ENCODE measurements at places on chromosomes 2 and 18.

DNA sequence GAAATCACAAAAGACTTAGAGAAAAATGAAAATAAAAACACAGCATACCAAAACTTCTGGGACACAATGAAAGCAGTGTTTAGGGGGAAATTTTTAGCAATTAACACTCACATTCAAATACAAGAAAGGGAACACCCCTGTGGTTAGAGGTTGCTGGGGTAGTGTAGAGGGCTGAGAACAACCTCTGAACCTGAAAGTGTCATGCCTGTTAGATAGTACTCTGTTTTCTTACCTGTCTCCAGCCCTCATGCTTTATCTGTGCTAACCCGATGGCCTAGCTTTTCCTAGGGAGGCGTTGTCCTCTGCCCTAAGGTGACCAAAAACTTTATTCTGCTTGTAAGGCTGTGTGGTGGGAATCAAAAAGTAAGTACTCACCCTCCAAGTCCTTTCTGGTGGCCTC is 122.6 kb upstream of the OTX1 start:
- no peak for DNase-seq

DNA sequence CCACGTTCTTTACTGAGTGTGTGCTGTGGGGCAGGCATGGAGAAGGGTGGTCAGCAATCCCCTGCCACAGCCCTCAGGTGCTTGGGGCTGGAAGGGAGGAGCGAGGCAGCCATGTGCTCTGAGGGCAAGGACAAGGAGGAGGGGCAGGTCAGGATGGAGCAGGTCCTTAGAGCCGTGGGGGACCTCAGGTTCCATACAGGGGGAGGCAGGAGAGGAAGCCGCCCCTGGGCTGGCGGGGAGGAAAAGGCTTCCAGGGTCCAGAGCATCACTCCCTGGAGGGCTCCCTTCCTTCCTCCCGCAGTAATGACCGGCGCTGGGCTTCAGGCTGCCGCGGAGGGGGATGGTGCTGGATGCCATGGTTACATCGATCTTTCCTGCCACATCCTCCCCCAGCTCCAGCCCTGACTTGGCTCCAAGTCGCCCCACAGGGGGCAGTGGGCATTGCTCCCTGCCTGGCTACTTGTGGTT is 6.6 kb downstream of the GAREM2 start:
- no peak for DNase-seq

DNA sequence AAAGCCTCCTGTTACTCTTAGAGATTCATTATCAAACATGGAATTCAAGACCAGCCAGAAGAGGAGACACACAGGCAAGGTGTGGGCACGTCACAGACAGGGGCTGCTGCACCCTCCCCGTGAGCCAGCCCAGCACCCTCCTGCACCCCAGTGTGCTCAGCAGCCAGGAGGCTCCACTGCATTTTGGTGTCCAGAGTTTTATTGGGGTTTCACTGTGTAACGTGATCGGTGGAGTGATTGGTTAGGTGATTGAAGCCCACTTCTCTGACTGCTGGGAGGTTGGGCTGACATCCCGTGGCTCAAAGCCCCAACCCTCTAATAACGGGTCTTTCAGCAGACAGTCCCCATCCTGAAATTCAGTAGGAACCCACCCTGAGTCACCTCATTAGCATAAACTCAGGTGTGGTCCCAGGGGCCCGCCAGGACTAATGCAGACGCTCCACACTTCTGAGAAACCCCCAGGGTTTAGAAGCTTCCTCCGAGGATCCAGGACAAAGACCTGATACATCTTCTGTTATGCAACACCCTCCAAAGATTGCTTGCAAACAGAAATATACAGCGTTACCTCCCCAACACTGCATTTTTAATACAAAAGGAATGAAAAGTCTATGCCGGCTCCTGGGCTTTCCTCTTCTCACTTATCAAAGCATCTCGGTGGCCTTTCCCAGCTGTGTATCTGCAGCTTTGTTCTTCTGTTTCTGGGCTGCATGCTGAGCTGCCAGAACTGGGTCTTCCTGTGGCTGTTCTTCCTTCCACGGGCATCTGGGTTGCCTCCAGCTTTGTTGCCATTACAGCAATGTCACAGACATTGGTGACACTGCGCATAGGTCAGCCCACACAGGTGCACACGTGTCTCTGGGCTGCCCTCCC is 43.7 kb upstream of the SNED1 start:
- DNase-seq: no peak

DNA sequence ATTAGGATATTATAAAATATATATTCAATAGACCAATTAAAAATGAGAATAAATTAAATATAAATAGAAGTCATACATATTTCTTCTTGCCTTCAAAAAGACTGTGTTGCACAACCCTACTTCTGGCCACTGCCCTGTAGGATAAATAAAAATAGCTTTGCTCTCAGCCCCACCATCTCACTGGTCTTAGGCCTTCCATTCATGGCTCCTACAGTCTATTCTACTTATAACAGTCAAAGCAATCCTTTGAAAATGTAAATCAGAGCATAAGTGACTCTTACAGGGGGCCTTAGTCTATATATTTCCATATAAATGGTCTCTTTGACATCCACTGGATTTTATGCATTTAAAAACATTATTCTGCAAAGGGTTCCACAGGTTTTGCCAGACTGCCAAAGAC is 72.9 kb downstream of the KLF7 start:
- no peak for DNase-seq

DNA sequence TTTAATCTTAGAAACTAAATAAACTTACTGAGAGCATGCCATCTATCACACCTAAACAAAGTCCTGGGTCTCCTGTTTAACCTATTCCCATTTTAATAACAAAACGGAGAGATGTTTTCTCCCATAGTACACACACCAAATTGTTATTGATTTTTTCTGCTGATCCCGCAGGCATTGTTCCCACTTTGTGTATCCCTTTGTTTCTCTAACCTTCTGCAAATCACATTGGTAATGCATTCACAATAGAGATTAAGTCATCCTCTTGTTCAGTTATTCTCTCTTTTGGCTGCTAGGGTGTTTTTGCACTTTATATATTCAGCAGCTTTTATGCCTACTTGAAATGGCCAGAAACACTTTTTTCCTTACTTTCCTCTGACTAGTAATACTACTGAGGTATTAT is 1071.9 kb upstream of the CDH2 start:
- no peak for DNase-seq

All from CD4-positive, alpha-beta T cell treated with Interleukin-2 at 100 ng/mL for 4 hours (primary cell).